Right renal cortex interstitium (tissue), 3 donors: ENCODE measurements at places on chromosomes 12 and 14.

- DNase-seq: no peak
These were observed 249.1 kb downstream of the AKAP6 start for GRCh38 chr14:32578181-32578580.

GRCh38 chr12:99769396-99769980 lies 121.9 kb downstream of the GARIN6 start:
- DNase-seq: no peak

DNA sequence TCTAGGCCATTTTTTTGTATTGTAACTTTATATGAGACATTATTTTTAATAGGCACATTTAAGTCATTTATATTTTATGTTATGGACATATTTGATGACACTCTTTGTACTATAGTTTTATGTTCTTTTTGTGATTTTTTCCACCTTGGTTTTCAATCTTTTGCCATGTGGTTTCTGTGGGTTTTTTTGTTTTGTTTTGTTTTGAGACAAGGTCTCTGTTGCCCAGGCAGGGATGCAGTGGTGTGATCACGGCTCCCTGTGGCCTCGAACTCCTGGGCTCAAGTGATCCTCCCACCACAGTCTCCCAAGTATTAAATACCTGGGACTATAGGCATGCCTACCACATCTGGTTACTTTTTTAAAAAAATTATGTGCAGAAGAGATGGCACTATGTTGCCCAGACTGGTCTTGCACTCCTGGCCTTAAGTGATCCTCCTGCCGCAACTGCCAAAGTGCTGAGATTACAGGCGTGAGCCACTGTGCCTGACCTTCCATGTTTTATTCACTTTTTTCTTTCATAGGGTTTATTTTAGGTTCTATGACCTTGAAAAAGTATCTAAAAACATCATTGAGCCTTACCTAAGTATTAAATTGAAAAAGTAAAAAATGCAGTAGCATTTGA lies 16.3 kb downstream of the MSRB3 start:
- no peak for DNase-seq

DNA sequence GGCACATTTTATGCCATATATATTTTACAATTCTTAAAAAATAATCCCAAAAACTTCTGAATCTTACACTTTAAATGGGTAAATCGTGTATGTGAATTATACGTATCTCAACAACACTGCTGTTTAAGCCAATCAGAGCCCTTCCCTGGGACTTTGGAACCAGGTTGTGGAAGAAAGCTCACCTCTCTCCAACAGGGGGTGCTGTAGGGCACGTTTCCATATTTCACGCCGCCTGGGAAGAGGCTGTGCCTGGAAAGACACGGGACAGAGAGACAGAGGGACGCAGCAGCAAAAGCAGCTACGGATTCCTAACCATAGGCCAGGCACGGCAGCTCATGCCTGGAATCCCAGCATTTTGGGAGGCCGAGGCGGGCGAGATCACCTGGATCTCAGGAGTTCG lies 29.4 kb upstream of the FBRSL1 start:
- DNase-seq: no peak

DNA sequence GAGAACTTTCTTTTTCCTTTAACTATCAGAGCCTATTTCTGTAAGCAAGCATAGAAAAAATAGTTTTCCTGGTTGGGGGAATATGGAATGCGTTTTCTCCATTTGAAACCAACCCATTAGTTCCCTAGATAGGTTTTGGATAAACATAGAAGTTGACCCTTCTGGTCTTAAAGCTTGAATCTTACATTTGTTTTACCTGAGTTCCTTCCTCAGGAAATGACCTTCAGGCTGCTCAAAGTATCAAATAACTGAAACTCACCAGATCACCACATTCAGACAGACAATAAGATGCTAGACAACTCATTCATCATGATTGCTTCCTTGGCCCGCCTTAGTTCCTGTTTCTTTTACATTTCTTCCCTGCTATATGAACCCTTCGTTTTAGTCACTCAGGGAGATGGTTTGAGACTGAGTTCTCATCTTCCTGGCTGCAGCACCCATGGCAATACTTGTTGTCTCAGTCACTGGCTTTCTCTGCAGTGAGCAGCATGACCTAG lies 52.2 kb downstream of the LRP6 start:
- no peak for DNase-seq

GRCh38 chr14:72311116-72311515 lies 378.9 kb downstream of the RGS6 start:
- DNase-seq: no peak

- no peak for DNase-seq
These were observed 395.9 kb downstream of the FUT8 start for GRCh38 chr14:65808390-65808789.

- DNase-seq: no peak
These were observed 170.1 kb upstream of the FRMD6 start for GRCh38 chr14:51481643-51482042.

DNA sequence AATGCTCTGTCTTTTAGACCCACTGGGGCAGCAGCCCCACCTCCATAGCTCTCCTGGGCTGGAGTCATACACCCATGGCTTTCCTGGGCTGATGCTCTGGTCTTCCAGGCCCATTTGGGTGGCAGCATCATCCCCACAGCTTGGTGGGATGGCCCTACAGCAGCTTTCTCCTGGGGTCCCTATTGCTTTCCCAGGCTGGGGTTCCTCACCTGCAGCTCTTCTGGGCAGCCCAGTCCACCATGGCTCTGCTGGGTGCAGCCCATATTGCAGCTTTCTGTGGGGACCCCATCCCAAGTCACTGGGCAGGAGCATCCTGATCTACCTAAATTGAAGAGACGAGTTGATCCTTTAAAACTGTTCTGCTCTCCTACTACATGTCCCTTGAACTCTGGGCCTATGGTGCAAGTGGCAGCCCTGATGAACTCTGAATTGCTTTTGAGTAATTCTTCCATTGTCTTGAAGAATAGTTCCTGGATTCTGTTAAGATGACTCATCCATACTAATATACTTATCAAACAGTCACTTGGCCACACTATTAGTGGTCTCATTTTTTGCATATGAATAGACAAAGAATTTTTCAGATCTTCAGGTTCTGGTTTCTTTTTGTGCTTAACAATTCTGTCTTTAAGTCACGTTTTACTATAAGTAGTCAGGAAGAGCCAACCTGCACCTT lies 390.1 kb downstream of the DPF3 start:
- DNase-seq: no peak

DNA sequence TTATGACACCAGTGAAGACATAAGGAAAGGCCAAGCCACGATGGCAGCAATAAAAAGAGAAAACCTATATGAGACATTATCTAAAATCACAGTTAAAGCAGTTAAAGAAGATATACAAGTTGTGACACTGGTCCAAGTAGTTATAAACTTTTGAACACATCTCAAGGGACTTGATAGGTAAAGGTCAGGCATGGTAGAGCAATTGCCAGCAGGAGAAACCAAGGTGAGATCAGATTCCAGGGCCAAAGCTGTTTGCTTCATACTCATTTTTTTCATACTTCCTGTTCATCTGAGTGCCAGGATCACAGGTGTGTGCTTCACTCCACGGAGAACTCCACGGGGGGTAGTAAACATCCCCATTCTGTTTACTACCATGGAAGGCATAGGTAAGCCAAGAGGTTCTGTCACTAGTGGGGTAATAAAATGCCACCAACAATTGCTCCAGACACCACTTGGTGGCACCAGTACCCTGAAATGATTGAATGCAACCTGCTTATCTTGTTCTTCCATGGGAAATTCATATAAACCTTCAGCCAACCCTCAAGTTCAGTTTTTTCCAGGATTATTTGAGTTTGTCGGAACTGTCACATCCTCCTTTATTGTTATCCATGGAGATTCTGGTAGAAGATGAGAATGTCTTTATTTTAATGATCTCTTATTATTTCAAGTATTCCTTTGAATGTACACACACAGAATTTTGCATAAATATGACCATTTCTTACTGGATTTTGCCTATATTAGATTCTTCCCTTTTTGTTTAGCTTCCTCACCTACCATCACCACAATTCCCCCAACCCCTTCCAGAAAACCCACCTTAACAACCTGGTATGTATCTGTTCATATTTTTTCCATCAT lies 59.2 kb upstream of the TSPAN8 start:
- no peak for DNase-seq

GRCh38 chr14:54169254-54169924 lies 212.8 kb upstream of the BMP4 start:
- DNase-seq: no peak

DNA sequence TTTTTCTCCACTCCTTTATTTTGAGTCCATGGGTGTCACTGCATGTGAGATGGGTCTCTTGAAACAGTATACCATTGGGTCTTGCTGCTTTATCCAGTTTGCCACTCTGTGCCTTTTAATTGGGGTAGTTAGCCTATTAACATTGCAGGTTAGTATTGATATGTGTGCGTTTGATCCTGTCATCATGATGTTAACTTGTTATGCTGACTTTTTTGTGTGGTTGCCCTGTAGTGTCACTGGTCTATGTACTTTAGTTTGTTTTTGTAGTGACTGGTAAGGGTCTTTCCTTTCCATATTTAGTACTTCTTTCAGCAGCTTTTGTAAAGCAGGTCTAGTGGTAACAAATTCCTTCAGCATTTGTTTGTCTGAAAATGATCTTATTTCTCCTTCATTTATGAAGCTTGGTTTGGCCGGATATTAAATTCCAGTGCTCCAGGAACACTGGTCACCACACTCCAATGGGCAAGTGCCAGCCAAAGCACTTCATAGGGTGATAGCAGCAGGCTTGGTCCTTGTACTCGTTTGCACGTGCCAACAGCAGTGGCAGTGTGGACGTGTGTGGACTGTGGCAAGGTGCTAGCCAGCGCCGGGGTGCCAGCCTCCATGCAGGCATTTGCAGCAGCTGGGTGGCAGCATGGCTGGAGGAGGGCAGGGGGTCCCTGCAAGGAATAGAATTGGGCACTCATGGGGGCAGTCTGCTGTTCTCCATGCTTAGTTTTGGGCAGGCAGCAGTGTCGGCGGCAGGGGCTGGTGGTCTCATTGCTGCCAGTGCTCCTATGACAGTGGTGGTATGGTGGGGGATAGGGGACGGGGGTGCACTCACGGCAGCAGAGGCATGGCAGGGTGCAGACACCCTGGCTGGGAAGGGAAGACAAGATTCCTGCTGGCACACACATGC lies 53.5 kb downstream of the FRS2 start:
- no peak for DNase-seq

- DNase-seq: no peak
These were observed 167.0 kb upstream of the ALG10B start for GRCh38 chr12:38149395-38150073.

DNA sequence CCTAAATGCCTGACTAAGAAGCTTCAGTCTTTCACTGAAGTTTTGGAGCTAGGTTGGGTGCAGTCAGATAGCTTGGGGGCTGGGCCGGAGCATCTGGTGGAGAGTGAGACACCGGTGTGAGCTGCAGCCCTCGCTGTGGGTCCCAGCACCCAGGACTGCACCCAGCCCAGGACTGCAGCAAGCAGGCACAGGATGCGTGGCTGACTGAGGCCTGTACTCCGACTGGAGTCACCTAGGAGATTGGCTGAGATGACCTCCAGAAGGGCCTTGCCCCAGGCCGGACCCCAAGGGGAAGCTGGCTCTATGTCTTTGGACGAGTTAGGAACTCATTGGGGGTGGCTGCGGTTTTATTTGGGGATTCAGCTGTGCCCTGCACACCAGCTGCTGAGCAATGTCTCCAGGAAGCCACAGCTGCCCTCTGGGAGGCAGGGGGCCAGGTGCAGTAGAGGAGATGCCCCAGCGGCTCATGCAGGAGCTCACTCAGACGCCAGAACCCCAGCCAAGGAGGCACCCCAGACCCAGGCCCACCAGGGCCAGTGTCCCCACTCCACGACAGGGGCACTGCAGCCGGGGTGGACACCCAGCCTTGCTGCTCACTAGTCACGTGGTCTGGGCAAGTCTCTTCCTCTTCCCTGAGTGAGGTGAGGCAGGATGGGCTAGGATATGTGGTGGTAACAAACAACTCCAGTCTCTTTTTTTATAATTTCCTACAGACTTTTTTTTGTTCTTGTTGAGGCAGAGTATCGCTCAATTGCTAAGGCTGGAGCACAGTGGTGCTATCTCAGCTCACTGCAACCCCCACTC lies 31.8 kb upstream of the RCOR1 start:
- no peak for DNase-seq

GRCh38 chr14:38056270-38056669 lies 151.4 kb upstream of the SSTR1 start:
- DNase-seq: no peak

- DNase-seq: no peak
These were observed 15.9 kb downstream of the DENND5B start for GRCh38 chr12:31574803-31575575.

- no peak for DNase-seq
These were observed 11.5 kb downstream of the ZFP36L1 start for GRCh38 chr14:68781161-68782021.

DNA sequence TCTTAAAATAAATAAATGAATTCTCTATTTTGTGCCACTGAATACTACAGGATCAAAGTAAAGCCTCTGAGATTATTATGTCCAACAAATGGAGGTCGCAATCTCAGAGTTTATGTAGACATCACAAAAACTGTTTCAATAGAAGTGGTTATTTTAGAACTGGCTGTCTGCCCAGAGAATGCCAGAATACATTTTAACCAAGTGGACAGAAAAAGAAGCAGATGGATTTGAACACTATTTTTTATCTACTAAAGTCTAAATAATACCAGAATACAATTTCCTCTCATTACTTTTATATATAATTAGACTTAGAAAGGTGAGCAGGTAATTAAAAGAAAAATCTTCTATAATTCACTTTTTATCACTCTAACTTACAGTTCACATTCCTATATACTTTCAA lies 118.3 kb downstream of the MED13L start:
- DNase-seq: no peak

DNA sequence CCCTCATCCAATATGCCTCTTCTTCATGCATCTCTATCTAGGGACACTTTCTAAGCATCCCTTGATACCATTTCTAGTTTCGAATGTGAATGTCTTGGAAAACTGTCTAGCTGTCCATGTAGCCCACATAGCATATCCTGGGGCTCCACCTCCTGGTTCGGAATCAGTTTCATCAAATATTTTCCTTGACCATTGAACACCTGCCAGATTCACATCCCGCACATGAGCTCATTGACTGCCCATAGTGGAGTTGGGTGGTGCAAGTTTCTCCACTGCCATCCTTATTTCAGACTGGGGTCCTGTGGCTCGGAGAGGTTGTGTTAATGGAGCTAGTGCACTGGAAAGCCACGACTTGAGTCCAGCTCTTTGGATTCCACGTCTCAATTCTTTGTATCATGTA lies 58.6 kb upstream of the TMEM263 start:
- no peak for DNase-seq

- no peak for DNase-seq
These were observed 152.5 kb downstream of the PTPRO start for GRCh38 chr12:15474766-15475165.

DNA sequence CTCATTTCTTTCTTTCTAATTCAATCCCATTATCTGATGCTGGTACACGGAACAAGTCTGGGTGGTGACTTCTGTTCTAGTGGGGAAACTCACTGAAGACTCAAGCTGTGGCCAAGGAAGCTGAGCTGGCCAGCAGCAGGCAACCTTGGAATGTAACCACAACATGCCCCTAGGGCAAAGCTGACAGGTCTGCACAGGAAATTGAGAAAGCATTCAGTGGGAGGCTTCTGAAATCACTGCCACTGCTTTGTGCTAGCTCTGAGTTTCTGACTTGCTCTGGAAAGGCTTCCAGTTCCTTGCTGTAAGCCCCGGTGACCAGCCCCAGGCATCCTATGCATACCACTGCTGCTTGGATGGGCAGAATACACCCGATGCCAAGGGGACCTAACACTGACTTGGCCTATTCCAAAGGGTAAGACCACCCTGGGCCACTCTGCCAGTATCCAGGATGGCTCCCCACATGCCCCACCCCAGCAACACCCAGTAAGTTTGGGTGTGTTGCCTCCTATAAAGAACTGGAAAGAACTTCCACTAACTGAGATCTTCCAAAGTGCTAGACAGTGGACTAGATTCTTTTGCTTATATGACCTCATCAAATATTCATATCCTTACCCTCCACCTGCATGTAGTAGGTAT lies 84.5 kb upstream of the CDKN3 start:
- no peak for DNase-seq
